ENCODE measurements at places on chromosomes 11 and 22.

GRCh38 chr11:8484251-8484650 is 109.8 kb downstream of the STK33 start:
- no peak for DNase-seq

GRCh38 chr11:73404048-73404447 is 27.8 kb downstream of the RELT start:
- DNase-seq = peak; percentile 59

DNA sequence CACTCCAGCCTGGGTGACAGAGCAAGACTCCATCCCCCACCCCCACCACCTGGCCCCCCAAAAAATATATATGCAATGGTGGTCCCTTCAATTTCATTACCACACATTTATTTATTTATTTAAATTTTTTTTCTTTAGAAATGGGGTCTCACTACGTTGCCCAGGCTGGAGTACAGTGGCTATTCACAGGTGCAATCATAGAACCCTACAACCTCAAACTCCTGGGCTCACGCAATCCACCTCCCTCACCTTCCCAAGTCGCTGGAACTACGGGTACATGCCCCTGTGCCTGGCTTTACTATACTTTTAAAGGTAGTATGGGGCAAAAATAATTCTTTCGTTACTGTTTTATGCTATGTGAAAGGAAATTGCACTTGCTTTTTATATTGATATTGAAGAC is 50.9 kb upstream of the EP300 start:
- no peak for DNase-seq

DNA sequence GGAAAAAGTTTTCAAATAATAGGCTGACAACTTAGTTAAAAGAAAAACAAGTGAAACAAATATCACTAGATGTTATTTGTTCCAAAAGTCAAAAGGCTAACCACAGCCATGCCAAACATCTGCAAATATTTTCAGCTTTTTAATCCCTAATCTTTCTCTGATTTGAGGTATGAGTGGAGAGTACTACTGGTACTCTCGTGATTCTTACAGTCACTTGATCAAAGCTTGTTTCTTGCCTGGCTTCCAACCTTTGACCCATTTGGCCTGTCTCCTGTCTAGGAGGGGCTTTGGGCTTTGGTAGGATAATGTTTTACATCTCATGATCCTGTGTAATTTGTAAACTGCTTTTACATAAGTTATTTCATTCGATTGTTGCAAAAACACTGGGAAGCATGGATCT is 301.8 kb upstream of the SORL1-AS1 start:
- DNase-seq = no peak

DNA sequence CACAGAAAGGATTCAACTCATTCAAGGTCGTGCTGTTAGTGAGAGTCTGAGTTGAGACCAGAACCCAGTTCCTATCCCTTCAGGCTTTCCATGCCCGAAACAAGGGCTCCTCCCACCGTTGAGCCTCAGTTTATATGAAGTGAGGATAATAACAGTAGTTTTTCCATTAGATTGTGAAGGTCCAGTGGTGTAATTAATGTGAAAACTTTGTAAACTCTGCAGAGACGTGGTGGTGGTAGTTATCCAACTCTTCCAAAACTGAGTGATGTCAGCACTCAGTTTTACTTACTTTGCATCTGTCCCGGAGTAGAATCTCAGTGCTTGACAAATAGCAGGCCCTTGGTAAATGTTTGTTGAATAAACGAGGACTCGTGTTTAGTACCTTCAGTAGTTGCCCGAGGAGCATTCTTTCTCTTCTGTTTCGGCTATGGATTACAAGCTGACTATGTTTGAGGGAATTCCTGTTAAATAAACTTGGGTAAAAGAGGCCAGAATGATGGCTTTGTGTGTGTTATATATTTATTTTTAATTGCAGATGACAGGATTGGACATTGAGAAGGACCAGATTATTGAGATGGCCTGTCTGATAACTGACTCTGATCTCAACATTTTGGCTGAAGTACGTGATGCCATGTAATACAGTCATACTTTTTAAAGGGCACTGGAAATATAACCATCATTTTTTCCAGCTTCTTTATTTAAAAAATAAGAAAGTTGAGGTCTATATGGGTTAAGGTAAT is 1.0 kb downstream of the REXO2 start:
- no peak for DNase-seq

- peak; percentile 80 for DNase-seq
Observed at GRCh38 chr11:8671651-8672062, 10.8 kb downstream of the TRIM66 start.

- peak; percentile 5 for DNase-seq
Observed at GRCh38 chr11:32366666-32367065, 68.7 kb downstream of the WT1 start.

- DNase-seq = no peak
Observed at GRCh38 chr11:130720232-130721022, 195.9 kb downstream of the SNX19 start.

- DNase-seq = no peak
Observed at GRCh38 chr11:68960294-68961071, 20.3 kb downstream of the MRGPRD start.

DNA sequence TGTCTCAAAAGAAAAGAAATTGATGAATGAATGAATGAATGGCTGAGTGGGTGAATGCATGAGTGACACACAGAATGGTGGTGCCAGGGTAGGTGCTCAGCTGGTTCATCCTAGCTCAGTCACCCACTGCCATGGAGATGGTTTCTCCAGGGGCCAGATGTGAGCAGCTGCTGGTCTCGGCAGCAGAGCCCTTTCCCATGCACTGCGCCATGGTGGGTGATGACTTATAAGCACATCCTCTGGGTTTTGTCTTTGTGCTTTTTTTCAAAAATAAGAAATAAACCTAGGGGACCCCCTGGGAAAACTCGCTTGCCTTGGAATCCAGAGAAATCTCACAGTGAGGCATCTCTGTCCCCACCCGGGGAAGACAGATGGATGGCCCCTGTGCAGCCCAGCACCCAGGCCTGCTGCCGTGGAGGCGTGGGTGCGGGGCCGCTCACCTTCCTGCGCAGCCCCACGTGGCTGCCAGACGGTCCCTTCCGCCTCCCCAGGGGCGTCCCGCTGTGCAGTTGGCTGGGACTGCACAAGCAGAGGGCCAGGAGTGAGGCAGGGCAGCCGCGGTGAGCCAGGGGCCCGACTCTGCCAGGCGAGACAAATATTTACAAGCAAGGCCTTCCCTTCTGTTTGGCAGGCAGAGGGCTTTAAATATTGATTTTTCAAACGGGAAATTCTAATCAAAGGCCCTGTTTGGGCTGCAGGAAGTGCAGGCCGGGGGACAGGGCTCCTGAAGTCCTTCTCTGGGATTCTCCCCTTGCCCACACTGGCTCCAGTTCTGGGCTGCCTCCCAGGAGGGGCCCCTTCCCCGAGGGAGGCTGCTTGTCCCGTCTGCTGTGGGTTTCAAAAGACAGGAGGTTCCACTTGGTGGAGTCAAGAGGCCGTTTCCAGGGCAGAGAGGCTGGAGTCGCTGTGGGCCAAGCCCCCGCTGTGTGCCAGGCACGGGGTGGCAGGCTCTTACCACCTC is 24.3 kb downstream of the MPPED1 start:
- DNase-seq = no peak

DNA sequence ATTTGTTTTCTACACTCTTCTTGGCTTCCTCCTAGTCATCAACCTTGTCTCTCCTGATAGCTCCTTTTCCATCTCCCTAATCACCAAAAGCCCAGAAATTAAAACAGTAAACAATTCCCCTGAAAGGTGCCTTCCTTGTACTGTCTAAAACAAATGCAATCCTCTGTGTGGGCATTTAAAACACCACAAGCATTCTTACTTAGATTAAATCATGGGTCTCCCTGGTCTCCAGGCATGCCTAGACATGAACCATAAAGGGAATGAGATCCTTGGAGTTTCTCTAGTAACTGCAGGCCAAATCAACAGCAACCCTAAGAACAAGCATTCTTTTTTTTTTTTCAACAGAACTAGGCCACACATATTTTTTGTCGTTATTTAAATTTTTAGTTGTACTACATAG is 1.9 kb downstream of the BTG4 start:
- no peak for DNase-seq

DNA sequence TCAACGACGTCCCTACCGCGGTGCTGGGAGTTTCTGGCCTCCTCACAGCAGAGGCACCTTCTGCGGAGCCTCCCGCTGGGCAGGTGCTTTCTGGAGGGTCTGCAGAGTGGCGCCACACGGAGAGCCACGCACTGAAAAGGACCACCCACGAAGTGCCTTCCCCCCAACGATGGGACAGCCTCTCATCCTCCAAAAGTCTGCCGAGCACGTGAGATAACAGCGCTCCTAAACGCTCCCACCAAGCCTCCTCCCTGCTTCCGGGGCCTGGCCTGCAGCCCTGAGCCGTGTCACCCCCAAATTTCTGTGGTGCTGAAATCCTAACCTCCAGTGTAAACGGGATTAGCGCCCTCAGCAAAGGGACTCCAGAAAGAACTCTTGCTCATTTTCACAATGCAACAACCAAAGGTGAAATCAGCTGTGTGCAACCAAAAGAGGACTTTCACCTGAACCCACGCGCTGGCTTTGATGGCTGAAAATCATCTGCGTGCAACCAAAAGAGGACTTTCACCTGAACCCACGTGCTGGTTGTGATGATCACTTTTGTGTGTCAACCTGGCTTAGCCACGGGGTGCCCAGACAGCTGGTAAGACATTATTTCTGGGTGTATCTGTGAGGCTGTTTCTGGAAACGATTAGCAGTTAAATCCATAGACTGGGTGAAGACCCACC is 924.6 kb downstream of the BRD1 start:
- no peak for DNase-seq

DNA sequence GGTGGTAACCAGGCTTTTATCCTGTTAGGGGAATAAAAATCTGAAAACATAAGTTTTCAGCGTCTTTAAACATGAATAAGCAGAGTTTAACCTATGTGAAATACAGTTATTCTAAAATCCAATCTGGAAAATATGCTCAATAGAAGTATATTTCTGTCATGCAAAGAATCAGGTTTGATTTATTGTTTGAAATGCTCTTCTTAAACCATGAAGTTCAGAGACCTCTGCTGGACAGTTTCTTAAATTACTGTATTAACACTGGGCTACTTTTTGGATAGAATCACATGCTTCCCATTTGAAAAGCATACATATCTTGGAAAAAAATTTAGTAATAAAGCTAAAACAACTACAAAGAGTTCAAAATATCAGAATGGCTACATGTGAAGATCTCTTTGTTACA is 25.4 kb downstream of the APIP start:
- DNase-seq = peak; percentile 6

DNA sequence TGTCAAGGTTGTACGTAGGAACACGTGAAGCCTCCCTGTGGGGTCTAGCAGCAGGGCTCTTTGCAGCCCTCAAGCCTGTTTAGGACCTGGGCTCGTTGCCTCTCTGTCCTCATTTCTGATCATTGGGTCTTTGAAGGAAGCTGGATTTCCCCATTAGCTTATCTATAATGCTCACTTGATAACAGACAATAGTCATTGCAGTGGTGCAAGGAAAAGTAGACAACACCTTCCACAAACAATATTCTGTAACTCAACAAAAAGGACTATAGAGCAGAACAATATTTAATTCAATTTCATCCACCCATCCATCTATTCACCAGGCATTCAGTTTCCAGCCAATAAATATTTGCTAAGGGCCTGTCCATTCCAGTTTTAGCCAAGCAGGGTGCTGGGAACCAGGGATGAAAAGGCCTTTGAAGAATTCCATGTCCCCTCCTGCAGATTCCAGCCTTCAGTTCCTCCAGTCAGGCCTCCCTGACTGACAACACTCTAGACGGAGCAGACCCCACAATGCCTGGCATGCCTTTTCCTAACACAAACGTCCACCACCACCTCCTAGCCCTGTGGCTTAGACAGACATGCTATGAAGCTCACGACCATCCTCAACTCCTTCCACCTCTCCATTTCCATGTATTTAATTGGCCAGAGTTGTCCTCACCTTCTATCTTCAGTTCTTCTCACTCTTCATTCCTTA is 12.7 kb upstream of the POLD3 start:
- DNase-seq = no peak

DNA sequence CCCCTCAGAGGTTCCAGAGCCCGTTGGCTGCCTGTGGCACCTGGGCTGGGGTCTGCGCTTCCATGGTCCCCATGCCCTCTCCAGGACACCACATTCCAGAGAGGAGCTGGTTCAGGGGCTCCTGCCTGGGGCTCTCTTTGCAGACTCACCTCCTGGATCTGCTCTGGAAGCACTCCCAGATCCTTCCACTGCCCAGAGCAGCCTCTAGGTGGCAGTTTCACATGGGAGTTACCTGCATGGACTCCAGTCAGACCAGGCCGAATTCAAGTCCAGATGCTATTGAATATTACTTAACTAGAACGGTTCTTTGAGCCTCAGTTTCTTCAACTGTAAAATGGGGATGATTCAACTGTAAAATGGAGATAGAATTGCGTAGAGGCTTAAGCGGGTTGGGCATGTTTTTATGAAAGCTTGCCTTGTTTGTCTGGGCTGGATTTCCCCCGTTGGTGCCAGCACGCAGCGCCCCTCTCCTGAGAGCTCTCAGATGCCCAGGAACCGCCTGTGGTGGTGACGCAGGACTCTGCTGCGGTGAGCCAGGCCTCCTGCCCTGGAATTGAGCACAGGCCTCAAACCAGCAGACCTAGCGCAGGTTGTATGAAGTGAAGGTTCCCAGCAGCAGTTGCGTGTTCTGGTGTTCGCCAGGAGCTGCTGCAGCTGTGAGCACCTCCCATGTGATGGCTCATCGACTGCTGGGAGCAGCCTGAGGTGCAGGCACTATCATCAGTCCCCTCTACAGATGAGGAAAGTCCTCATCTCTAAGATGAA is 44.2 kb downstream of the LMO1 start:
- DNase-seq = peak; percentile 63

GRCh38 chr22:39150848-39151215 is 1.6 kb downstream of the CBX7 start:
- DNase-seq = no peak

GRCh38 chr11:67023957-67024353 is 1.0 kb downstream of the SYT12 start:
- DNase-seq = no peak

GRCh38 chr22:23801886-23802377 is 15.2 kb downstream of the SMARCB1 start:
- no peak for DNase-seq

DNA sequence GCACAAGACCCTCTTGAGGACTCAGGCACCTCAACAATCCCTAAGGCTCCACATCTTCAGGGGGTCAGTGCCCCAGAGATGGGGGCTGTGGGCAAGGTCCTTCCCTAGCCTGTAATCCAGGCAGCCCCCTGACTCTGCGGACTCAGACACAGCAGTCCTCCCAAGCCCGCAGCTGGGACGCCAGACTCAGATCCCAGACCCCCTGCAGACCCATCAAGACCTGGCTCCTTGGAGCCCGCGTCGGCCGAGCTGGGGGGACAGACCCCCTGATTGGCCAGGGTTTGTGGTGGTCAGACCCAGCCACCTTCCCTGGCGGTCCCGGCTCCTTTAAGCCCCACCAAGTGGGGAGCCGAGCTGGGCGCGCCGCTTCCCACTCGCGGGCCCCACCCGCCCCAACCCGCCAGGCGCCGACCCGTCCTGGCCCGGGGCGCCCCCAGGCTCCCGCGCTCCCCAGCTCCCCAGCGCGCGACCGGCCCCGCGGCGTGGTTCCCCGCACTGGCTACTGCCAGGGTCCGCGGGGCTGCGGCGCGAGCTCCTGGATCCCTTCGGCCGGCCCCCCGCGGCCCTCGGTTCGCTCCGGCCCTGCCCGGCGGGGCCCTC is 458 bp downstream of the OSBPL5 start:
- DNase-seq = no peak
